ENCODE measurements at places on chromosomes 5 and 9.

GRCh38 chr5:114054594-114054993, 307.3 kb upstream of the KCNN2 start:
- no peak for DNase-seq

GRCh38 chr5:101717721-101718120, 578.4 kb downstream of the SLCO4C1 start:
- no peak for DNase-seq

GRCh38 chr5:163894645-163895044, 389.2 kb downstream of the MAT2B start:
- no peak for DNase-seq

- no peak for DNase-seq
These were observed 9.1 kb upstream of the LRRC70 start for GRCh38 chr5:62569470-62569869.

- DNase-seq = no peak
These were observed 16.7 kb upstream of the SLCO4C1 start for GRCh38 chr5:102312586-102313370.

DNA sequence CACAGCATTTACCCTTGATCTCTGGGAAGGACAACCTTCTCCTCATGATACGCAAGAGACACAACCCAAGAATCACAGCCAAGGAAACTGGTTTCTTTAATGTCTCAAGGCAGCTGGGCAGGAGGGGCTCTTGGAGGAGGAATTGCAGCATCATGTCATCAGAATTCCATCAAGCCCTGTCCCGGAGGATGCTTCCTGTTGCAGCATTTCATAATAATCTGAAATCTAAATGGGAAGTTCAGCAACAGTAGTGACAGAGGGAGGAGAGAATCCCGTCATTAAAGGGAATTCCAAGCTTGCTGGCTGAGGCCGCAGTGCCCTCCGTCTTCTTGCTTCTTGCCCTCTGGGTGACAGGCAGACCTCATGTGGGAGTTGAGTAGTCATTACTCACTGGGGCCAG, 192.7 kb downstream of the TENT4A start:
- no peak for DNase-seq

GRCh38 chr5:156230887-156231286, 96.1 kb upstream of the SGCD start:
- DNase-seq = no peak

GRCh38 chr9:88587885-88588649, 53.1 kb downstream of the NXNL2 start:
- no peak for DNase-seq
